ENCODE measurements at places on chromosomes 7 and 10.

DNA sequence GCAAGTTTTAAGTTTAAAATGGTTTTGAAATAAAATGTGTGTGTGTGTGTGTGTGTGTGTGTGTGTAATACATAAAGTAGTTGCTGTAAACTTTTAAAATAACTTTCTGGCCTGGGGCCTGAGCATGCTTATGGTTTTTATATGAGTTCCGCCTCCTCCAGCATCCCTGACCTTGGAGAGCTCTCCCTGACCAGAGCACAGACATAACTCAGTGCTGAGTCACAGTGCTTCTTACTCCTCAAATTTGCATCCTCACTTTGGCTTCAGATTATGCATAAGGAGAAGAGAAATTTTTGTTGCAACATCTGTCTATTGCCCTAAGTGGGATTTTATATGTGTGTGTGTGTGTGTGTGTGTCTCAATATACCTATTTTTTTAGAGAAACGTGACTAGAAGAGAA, 200.8 kb downstream of the ELMO1 start:
- no peak for DNase-seq

DNA sequence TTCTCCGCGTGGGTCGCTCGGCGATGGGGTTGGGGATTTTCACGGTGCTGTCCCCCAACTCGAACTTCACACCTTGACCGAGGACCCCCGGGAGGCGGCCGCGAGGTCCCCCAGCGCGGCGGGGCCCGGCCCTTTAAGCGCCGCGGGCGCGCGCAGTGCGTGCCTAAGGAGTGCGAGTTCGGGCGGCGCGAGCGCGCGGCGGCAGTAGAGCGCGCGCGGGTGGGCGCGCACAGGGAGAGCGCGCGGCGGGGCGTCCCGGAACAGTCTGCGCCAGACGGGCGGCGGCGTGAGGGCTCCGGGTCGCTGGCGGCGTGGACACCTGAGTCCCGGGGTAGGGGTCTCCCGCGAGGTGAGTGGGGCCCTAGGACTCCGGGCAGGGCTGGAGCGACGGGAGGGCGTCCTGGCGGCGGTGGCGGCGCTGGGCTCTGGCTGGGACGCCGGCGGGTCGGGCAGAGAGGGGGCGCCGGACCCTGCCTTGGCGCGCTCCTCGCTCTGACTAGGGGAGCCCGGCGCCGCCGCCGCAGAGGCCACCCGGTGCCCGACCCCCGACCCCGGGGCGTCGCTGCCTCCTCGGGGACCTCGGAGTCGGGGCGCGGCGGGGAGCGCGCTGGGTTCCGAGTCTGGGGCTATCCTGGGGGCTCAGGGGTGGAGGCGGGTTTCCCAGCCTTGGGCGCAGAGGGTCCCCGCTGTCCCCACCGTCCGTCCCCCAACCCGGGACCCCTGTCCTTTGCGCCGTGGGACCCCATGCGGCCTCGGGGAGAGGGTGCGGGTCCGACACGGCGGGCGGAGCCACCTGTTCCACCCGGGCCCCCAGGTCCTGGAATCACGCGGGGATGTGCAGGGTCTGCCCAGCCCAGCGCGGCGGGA, at the start of gene PROSER2:
TSS of gene PROSER2 (plus strand) at position 235 of the 867 bp plus-strand sequence. CDS start 28,722 bp downstream, outside the sequence.
- DNase-seq, result peak; percentile 85

GRCh38 chr10:89120931-89121763, 86.0 kb downstream of the CH25H start:
- no peak for DNase-seq

DNA sequence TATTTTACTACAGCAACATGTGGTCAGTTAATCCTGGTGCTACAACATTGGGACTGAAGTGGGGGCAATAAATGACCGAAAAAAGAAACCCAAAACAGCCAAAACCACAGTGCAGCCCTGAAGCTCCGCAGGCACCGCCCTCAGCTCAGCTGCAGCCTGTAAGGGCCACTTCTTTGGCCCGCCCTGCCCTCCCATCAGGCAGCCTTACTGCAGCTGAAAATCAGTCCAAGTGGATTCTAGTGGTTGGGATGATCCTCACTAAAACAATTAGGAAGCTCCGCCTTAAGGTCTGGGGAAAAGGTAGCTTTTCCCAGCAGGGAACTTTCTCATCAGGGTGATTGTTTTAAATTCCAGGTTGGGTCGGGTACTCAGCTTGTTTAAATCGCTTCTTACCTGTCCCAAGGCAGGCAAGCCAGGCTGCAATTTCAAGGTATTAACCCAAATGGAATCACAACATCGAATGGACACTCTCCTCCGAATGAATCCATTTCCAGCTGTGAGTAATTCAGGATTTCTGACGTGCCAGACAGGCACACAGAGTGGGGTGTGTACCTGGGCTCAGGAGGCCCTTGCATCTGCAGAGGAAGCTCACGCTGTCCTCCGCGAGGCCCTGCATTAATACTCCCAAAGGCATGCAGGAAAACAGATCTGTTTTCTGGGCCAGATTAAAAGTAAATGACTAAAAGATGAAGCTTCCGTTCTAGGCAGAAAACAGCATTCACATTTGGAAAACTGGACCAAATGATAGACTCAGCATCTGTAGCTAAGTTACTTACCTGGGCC, 104.3 kb downstream of the CREB5 start:
- DNase-seq, result no peak

GRCh38 chr10:52191049-52191448, 123.0 kb upstream of the DKK1 start:
- no peak for DNase-seq
